ENCODE measurements at places on chromosomes 3 and 15.

- DNase-seq = no peak
Observed at GRCh38 chr3:194951931-194952582, 266.4 kb downstream of the FAM43A start.

DNA sequence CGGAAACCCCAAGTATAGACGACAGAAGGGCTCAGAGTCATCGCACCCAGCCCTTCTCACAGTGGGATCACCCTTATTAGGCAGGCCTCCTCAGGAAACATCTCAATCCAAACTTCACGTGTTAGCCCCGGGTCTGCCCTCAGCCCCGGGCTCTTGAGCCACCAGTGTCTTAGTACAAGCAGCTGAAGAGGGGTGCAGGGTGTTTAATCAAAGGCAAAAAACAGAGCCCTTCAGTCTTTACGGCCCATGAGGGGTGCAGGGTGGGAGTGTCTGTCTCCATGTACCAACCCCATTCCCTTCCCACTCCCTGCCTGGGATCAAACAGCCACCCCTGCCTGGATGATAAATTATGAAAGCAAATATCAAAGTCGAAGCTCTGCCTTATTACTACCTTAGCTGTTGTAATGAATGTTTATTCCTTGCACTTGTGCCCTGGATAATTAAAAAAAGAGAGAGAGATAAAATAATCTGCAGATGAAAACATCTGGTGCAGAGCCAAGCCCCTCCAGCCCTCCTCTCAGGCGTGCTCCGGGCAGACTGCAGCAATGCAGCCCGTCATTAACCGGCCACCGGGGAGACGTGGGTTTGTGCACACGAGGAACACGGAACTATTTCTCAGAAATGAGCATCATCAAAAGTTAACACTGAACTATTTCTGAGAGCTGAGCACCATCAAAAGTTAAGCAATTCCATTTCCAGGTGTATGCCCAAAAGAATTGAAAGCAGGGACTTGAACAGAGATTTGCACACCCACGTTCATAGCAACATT is 64.5 kb downstream of the ADAMTS17 start:
- no peak for DNase-seq

- DNase-seq = no peak
Observed at GRCh38 chr3:65846936-65847335, 191.8 kb downstream of the MAGI1 start.

DNA sequence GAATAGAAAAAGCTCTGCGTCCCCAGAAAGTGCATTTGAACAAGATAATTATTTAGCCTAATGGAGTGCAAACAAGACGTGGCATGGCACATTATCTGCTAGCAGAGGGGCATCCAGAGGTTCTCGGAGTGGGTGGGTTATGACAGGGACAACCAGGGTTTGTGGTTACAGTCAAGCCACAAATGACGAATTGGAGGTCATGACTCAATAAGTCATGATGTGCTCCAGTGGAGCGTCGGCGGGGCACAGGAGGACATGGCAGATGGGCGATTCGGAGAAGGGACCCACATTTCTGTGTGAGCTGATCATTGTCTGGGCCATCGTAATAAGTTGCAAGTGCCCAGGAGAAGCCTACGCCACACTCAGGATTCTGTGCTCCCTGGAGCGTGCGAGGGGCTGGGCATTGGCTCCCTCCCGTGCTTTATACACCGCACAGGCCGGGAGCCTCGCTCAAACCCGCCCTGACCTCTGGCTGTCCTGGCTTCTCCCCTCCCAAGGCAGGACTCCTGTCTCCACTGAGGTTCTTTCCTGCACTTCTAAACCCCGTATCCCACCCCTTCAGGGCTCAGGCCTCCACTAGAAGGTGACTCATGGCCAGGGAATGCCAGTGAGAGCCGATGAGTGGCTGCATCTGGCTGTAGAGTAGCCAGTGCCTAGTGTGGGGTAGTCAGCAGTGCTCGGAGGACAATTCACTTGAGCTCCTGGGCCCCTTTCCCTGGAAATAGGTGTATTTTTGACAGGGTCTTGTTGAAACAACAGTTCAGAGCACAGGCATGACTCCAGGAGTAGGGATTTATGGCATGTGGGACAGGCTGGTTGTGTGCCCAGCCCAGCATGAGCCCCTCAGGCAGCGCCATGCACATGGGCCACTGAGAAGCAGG is 67.4 kb downstream of the GRIP2 start:
- no peak for DNase-seq

DNA sequence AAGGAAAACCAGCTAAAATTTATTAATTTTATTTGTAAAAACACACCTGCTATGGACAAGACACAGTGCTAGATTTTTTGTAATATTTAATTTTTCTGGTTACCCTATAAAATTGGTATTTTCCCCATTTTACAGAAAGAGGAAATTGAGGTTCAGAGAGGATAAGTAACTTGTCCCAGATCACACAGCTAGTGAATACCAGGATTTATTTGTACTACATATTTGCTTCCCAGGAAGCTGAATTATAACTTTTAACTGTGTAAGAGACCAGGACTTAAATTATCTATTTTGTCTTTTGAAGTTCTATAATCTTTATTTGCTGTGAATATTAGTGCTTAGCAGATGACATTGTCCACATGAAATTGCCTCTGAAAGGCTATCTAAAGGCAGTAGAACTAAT is 49.7 kb downstream of the MAP2K5 start:
- no peak for DNase-seq

DNA sequence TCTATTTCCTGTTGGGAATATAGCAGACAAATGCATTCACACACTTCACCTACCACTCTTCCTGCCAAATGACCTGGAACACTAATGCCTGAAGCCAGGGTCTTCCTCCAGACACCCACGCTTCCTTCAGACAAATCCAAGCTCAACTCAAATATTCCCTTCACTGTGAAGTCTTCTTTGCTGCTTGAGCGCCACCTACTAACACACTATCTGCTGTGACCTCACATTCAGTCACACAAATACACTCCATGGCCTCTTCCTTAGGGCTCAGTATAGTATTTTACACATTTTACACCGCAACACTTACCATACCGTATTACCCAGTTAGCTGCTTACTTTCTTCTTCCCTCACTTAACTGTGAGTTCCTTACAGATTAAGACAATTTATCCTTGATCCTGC is 149.4 kb downstream of the SHOX2 start:
- no peak for DNase-seq

DNA sequence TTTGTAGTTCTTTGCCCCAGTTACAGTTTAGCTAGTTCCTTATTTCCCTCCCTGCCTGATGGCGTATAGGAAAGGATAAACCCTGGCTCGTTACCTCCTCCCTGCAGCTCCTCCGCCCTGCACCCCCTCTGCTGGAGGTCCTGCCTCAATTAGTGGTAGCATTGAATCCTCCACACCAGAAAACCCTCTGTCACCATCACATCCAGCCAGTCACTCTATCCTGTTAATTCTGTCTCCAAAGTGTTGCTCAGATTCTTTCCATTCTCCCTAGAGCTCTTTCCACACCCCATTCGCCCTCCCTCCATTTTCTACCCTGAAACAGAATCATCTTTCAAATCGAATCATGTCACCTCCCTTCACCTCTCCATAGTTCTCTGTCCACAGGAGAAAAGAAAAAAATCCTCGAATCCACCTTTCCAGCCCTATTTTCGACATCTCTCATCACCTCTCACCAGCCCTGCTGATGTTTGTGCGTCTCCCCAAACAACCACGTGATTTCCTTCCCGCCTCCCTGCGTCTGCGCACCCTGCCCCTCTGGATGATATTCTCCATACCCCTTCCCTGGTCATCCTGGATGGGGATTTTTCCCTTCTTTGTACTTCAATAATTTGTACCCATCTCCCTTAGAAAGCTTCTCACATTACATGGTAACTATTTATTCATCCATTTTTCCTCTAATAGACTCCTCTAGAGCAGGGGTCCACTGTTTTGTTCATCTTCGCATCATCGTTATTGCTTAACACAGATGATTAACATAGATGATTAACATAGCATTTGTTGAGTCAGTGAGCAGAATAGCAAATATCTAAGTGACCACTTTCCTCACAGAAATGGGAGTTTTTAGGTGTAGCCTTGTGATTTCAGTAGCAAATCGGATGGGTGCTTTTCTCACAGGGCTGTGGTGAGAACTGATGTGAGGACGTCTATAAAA is 37.1 kb downstream of the MAP3K13 start:
- DNase-seq = no peak

GRCh38 chr3:126903521-126903920 is 79.4 kb upstream of the PLXNA1 start:
- no peak for DNase-seq

GRCh38 chr15:101137312-101137940 is 114.4 kb downstream of the CHSY1 start:
- DNase-seq = peak; percentile 88

GRCh38 chr15:69489073-69489571 is 36.5 kb downstream of the RPLP1 start:
- DNase-seq = no peak

GRCh38 chr3:41522612-41523011 is 323.3 kb downstream of the CTNNB1 start:
- DNase-seq = no peak

GRCh38 chr3:143484846-143485512 is 363.3 kb downstream of the SLC9A9 start:
- no peak for DNase-seq

DNA sequence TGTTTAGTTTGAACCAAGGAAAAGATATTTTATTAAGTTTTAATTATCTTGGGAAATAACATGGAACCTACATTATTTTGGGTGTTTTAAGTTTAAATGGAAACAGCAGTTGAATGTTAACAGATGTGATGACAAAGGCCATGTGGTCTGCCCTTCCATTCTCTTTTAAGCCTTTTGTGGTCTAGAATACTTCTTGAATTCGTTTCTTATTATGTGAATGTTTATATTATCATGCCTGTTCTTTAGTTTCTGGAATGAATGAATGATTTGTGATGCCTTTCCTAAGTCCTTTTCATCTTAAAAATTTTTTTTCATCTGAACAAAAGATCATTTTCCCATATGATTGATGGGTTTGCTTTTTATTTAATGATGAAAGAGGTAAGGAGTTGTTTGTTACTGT is 44.6 kb downstream of the SNRK start:
- DNase-seq = no peak

DNA sequence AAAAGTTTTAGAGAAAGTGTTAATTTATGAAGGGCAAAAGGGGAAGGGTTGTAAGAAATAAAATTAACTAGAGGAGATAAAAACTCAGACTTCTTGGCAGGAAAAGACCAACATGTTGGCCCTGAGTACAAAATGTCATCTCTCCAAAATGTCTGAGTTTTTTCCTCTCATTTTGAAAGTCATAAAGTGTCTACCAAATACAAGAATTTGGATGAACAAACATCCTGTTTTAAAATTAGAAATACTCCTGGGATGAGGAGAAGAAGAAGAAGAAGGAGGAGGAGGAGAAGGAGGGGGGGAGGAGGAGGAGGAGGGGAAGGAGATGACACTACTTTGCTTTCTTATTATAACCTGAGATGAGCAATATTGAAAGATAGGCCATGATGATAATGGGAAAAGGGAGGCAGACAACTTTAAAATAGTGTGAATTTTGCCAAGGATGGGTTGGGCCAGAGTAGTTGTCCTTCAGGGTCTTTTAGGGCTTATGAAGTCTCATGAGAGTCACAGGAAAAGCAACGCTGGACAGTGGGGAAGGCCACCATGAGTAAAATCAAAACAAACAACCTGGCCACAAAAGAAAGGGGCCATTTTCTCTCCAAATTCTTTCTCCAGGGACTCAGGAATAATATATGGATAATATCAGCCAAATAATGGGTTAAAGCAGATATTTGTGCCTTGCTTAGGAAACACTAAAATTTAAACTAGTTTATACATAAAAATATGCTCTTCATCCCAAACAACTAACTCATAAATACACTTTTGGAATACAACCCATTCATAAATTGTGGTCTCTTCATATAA is 632.9 kb downstream of the EPHA3 start:
- DNase-seq = no peak

- DNase-seq = no peak
Observed at GRCh38 chr15:70659662-70660061, 103.7 kb downstream of the UACA start.

DNA sequence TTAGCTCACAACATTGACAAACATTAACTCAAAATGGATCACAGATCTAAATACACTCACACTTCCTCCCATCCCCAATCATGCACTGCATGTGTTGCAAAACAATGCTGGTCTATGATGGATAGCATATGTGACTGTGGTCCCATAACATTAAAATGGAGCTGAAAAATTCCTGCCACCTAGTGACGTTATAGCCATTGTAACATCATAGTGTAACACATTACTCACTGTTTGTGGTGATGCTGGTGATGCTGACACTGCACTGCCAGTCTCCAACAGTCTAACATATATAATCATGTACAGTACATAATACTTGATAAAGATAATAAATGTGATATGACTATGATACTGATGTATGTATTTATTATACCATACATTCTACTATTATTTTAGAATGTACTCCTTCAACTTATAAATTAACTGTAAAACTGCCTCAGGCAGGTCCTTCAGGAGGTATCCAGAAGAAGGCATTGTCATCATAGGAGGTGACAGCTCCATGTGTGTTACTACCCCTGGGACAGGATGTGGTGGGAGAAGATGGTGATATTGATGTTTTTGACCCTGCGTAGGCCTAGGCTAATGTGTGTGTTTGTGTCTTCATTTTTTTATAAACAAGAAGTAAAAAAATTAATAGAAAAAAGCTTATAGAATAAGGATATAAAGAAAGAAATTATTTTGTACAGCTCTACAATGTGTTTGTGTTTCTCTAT is 41.3 kb downstream of the TXNRD3 start:
- peak; percentile 35 for DNase-seq

DNA sequence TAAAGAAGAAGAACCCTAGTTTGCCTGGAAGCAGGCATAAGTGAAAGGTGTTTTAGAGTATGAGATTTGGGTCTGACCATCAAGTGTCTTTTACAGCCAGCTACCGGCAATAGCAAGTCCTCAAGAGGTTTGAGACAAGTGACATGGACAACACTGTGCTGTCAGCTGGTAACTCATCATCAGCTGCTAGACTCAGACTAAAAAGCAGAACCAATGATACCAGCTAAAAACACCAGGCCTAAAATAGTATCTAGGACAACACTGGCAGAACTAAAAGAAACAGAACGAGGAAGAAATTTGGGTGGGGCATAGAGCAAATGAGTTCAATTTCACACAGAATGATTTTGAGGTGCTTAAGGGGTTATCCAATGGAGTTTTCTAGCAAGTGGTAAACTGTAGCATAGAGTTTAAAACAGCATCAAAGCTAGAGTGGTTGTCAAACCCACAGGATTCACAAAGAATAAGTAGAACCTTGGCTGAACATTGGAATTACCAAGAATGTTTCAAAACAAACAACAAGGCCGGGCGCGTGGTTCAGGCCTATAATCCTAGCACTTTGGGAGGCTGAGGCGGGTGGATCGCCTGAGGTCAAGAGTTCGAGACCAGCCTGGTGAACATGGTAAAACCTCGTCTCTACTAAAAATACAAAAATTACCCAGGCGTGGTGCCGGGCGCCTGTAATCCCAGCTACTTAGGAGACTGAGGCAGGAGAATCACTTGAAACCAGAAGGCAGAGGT is 3.9 kb downstream of the CIAO2A start:
- no peak for DNase-seq
